ENCODE measurements at places on chromosomes 4 and X. TPM values are rescaled to one million over a fixed set of nuclear protein-coding genes. Genes with fewer than 3 reads are reported as not detected.

Gene NAP1L3
- total RNA-seq, result 0.86 TPM

DNA sequence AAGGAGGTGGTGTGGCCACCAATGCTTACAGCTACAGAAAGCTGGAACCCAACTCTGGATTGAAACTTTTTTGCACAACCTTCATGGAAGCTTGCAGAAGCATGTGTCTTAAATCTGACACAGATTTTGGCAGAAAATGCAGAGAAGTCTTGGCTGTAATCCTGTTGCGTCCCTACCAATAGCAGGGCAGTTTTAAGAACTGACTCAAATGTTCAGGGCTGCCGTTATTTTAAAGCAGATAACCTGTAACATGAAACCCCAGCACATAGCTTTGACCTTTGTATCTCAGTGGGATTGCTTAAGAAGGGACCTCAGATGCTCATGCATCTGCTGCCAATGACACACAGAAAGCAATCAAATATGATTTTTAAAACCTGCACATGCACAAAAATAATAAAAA lies at the start of gene VEGFD:
TSS of gene VEGFD (minus strand) at position 110 of the 400 bp plus-strand sequence. CDS start 467 bp downstream, outside the sequence.
- peak; percentile 32 for DNase-seq

GRCh38 chr4:55553441-55554201 lies 6.9 kb upstream of the CLOCK start:
- peak; percentile 76 for DNase-seq

GRCh38 chrX:106220177-106220576 lies 52.1 kb downstream of the PWWP3B start:
- no peak for DNase-seq

DNA sequence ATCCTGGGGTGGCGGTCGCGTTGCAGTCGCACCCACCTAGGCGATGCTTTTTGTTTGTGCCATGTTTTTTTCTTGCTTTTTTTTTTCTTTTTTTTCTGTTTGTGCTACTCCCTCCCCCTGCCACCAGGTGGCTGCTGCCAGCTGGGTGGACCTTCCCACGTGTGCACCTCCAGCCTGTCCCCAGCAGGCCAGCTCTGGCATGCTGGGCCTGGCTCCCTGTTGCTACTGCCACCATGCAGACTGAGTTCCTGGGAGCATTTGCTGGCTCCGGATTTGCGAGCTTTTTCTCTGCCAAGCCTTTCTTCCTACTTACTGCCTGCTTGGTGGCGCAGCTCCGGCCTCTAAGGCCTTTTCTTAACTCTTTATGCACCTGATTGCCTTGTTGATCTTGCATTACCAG lies 161.2 kb upstream of the WDFY3 start:
- DNase-seq, result peak; percentile 48

Gene ARSJ
- total RNA-seq, result 46.1 TPM

Gene GAGE2A
- total RNA-seq, result not detected

DNA sequence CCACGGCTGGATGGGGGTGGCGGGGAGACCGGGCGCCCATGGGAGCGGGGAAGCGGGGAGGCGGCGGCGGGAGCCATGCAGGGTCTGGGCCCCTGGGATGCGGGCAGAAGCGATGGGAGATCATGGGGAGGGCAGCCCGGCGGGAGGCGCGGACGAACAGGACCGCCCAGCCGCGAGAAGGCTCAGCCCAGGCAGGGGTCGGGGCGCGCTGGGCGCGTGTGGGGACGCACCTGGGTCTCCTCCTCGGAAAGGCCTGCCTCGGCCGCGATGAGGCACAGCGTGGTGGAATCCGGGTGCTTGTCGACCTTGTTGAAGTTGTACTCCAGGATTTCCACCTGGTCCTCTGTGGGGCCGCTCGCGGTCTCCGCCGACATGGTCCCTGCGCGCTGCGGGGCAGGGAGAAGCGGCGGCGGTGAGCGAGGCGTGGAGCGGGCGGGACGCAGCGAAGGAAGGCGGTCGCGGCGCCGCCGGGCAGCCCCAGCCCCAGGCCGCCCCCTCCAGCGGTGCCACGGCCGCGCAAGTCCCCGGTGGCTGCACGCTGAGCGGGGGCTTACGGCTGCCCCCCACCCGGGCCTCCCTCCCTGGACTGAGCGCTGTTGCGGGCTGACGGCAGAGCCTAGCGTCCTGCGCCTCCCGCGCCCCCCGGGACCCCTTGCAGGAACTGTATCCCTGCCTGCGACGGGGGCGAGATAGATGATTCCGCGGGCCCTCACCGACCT lies 25.3 kb downstream of the HOPX start:
- DNase-seq, result no peak

DNA sequence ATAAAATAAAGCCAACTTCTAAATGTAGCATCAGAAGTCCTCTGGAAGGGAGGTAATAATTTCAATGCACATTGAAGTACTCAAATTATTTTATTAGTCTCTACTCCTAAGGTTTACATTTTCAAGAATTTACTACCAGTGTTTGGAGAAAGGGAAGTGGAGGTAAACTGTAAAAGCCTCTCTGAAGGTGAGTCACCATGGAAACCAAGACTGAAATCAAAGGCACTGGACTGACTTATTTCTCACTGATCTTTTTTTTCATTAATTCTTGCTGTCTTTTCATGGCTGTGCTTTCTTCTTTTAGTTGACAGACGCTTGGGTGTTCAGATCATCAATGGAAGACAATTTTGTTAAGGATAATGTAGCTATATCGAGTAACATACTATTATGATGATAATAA lies 9.7 kb downstream of the SLC39A8 start:
- DNase-seq, result no peak

DNA sequence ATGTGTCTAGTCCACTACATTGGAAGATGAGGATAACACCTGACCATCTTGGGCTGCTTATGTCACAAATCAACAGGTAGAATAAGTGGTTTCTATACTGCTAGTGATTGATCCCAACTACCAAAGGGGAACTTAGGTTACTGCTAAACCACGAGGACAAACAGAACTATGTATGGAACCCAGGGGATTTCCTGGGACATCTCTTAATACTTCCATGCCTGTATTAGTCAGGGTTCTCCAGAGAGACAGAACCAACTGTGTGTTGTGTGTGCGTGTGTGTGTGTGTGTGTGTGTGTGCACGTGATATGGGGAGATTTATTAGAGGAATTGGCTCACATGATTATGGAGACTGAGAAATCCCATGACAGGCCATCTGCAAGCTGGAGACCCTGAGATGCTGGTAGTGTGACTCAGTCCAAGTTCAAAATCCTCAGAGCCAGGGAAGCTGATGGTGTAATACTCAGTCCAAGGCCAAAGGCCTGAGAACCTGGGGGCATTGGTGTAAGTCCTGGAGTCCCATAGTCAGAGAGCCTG lies 16.2 kb upstream of the AFF1 start:
- peak; percentile 81 for DNase-seq

GRCh38 chrX:37910186-37910585 lies 62.8 kb upstream of the DYNLT3 start:
- DNase-seq, result no peak

DNA sequence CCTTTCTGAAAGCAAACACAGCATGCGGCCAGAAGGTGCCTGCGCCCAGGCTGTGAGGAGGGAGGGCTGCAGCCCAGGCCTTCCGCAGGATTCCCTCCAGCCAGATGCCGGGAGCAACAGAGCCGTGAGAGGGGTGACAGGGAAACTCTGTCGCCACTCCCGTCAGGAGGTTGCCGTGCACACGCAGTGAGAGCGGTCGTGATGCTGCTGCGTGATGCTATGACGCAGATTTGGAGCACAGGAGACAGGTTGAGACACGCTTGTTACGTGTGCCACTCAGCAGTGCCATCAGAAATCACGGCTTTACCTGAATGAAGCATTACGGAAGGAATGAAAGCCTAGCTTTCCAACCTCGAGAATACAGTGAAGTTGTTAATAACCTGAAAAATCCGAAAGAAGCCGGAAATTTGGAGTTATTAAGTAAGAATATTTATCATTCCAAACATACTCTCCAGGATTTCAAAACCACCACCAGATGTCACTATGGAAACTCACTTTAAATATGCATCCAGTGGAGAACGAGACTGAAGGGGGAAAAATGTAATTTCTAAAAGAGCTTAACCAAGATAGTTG lies 54.4 kb downstream of the FAT1 start:
- peak; percentile 69 for DNase-seq

- peak; percentile 26 for DNase-seq
Observed at GRCh38 chr4:183960046-183960420, 54.9 kb downstream of the STOX2 start.

- DNase-seq, result no peak
Observed at GRCh38 chr4:130449741-130450140, 1353.8 kb downstream of the C4orf33 start.
